ENCODE measurements at places on chromosomes 1 and 21. TPM values are rescaled to one million over a fixed set of nuclear protein-coding genes. Genes with fewer than 3 reads are reported as not detected.

TAF5L gene
- 21.4 TPM for total RNA-seq

SH2D1B gene
- not detected for total RNA-seq

TMEM82 gene
- total RNA-seq, result not detected

NR1I3 gene
- total RNA-seq, result not detected

GNG4 gene
- total RNA-seq, result not detected

NFASC gene
- under 0.01 TPM for total RNA-seq

OPRD1 gene
- total RNA-seq, result not detected

ATP1A4 gene
- not detected for total RNA-seq

GPR161 gene
- 26.7 TPM for total RNA-seq

CR1L gene
- total RNA-seq, result not detected

DCDC2B gene
- total RNA-seq, result not detected

TNNI3K gene
- not detected for total RNA-seq

C1orf53 gene
- 2.6 TPM for total RNA-seq

OR1C1 gene
- not detected for total RNA-seq

UMODL1 gene
- total RNA-seq, result not detected

SPRR2A gene
- total RNA-seq, result not detected

AQP10 gene
- total RNA-seq, result not detected

OR14K1 gene
- total RNA-seq, result not detected

DNAJC11 gene
- total RNA-seq, result 64.0 TPM

TSSK3 gene
- total RNA-seq, result 0.19 TPM

HSPB7 gene
- 0.38 TPM for total RNA-seq

KLHDC9 gene
- total RNA-seq, result 0.66 TPM

CDCA8 gene
- 10.1 TPM for total RNA-seq

AADACL4 gene
- not detected for total RNA-seq

SPRR5 gene
- total RNA-seq, result not detected

FLG gene
- not detected for total RNA-seq

NHLH1 gene
- not detected for total RNA-seq

All from endothelial cell of coronary artery (primary cell).